ENCODE measurements at places on chromosomes 1 and 21.

DNA sequence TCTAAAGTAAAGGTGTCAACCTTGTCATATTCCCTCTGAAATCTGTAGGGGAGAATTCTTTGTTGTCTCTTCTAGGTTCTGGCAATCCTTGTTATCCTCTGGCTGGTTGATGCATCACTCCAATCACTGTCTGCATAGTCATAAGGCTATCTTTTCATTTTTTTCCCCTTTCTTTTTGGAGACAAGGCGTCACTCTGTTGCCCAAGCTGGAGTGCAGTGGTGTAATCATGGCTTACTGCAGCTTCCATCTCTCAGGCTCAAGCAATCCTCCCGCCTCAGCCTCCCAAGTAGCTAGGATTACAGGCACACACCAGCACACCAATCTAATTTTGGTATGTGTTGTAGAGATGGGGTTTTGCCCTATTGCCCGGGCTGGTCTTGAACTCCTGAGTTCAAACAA lies 12.9 kb downstream of the DPYD start:
- DNase-seq, result no peak

DNA sequence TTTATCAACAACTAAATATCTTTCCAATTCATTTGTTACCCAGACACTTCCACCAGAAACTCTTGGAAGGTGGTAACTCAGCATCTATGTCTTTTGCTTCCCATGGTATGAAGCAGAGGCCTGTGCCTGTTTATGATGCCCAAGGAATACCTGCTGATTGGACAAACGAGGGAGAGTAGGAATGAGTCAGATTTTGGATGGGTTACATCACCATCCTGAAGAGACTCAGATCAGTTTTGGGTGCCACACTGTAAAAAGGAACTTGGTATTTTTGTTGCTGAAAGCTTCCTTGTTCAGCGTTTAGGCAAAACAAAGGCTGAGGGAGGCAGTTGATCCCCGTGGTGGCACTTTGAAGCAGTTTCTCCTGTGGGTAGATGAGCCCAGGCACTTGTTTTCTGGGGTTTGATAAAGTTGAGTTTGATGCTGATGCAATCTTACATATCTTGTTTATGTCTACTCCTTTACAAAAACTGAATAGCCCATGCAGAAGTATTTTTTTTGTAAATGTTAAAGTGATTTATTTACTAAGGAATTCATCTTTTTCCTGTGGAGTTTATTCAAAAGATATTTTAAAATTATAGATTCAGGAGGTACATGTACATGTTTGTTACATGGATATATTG lies 26.7 kb upstream of the CYP4X1 start:
- DNase-seq, result no peak

DNA sequence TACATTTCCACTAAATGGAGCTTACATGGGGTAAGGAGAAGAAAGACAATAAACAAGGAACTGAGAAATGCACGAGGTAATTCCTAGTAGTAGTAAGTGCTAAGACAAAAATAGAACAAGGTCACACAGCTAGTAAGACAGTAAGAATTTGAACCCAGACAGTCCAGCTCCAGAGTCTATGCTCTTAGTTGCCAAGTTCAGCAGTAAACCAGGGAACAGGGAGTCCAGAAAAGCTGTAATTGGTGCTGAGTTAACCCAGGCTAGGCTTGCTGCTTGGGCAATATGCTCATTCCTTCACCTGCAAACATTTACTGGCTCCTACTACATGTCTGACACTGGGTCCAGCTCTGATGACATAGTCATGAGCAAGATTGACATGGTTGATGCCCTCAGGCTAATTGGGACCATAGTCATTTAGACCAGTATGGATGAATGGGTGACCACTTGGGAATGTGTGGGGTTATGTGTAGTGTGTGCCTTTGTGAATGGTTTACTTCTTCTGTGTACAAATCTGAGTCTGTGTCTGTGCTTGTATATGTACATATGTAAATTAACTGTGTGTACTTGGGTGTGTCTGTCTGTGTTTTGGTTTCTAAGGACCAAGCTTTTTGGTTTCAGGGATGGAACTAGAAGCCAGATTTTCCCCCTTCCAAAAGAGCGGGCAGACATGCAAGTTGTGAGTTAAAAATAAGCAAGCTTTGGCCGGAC lies 2.0 kb downstream of the GPX7 start:
- no peak for DNase-seq

DNA sequence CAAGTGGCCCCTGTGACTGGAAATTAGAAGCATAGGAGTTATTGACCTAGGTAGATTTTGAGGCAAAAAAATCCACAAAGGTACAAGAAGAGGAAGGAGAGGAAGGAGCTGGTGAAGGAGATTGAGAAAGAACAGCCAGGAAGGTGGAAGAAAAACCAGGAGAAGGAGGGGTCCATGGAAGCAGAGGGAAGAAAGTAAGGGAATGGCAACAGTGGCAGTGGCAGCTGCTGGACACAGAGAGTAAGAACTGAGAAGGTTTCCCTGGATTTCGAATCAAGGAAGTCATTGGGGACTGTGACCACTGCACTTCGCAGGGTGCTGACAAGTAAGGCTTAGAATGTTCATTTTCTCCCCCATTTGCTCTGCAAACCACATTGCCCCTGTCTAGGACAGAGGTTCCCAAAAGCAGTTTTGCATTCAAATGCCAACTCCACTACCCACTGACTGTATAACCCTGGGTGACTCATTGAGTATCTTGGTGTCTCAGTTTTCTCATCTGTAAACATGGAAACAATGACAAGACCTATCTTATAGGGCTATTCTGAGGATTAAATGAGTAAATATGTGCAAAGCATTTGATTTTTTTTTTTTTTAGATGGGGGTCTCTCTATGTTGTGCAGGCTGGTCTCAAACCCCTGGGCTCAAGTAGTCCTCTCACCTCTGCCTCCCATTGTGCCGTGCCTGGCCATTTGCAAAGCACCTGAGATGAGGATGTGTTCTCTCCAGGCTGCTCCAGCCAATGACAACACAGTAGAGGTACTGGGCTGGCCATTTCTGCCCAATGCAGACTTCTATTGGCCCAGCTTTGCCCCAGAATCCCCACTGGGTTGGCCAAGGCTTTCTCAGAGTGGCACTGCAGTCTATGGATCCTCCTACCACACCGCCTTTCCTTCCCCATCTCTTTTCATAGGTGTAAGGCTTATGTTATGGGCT lies 9.3 kb upstream of the CAPN2 start:
- no peak for DNase-seq

DNA sequence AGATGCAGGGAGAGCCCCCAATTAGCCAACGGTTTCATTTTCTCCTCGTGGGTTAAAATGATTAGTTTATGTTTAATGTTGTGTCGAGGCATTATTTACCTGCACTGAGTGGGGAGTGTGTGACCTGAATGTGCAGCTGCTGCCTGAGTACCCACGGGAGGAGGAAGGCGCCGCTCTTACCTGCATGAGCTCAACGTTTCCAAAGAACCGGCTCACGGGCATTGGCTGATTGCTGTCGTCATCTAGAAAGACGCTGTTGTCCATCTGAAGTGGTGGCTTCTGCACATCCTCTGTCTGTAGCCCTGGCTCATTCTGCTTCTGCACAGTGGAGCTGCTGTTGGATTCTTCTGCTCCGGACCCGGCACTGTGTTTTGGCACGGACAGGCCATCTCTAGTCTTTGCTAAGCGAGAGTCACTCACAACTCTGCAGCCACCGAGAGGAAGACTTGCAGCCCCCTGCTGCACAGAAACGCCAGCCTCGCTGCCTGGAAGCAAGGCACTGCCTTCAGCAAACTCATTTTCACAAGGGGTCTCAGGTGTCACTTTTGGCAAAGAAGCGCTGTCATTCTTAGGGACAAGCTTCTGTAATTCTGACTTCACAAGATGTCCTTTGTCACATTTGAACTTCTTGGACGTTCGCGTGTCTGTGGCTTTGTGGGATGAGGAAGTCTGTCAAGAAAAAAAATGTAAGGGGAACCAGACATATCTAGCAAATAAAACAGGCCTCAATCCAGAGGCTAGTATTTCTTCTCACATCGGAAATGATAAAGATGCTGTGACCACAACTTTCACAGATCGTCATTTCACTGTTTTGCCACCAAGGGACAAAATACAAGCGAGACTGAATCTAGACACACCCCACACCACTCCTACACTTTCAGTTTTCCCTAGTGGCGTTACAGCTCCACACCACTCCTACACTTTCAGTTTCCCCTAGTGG lies 9.4 kb downstream of the C1orf174 start:
- no peak for DNase-seq

DNA sequence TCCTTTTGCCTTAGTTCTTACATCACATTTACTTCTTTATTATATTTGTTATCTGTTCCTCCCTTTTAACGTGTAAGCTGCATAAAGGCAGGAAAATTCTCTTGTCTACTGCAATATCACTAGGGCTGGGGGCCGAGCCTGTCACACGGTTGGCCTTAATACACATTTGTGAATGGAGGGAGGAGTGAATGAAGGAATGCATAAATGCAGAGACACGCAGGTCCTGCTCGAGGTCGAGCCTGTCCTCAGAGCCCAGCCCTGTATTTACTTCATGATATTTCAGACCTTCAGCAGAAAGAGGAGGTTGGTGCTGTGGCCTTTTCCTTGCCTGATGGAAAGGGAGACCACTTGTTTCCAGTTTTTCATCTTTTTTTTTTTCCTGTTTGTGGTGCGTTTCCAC lies 671.3 kb downstream of the PTPRU start:
- no peak for DNase-seq

DNA sequence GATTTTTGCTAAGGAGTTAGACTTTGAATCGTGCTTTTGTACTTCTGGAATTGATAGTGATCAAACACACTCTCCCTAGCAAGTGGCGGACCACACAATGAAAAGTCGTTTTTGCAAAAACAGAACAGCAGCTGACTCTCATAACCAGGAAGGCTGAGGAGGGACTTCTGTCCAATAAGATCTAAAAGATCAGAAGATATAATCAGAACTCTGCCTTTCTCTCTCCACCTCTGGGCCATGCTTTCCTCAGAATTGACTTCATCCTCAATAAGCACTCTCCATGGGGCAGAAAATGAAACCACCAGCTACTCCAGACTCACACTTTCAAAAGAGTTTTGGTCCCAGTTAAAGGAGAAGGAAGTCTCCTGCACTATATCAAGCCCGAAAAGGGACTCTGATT lies 55.3 kb upstream of the SAMD13 start:
- DNase-seq, result peak; percentile 53

DNA sequence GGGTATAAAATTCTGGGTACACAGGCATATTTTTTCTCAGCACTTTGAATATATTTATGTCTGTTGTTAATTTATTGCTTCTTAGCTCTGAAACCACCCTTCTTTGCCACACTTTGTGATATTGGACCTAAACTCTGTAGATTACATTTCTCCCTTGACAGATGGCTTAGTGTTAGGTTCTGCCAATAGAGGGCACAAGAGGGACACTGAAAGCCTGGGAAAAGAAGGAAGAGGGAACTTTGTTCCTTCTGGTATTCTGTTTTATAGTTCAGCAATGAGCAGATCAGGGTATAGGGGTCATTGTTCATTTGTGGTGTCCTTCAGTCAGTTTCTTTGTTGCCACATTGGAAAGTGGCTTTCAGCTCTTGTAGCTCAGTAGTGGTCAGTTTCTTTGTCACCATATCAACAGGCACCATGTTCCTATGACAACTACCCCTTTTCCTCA lies 423.5 kb upstream of the PROX1 start:
- peak; percentile 61 for DNase-seq

- DNase-seq, result no peak
Measured at GRCh38 chr1:110005971-110006370, 21.4 kb downstream of the AHCYL1 start.

DNA sequence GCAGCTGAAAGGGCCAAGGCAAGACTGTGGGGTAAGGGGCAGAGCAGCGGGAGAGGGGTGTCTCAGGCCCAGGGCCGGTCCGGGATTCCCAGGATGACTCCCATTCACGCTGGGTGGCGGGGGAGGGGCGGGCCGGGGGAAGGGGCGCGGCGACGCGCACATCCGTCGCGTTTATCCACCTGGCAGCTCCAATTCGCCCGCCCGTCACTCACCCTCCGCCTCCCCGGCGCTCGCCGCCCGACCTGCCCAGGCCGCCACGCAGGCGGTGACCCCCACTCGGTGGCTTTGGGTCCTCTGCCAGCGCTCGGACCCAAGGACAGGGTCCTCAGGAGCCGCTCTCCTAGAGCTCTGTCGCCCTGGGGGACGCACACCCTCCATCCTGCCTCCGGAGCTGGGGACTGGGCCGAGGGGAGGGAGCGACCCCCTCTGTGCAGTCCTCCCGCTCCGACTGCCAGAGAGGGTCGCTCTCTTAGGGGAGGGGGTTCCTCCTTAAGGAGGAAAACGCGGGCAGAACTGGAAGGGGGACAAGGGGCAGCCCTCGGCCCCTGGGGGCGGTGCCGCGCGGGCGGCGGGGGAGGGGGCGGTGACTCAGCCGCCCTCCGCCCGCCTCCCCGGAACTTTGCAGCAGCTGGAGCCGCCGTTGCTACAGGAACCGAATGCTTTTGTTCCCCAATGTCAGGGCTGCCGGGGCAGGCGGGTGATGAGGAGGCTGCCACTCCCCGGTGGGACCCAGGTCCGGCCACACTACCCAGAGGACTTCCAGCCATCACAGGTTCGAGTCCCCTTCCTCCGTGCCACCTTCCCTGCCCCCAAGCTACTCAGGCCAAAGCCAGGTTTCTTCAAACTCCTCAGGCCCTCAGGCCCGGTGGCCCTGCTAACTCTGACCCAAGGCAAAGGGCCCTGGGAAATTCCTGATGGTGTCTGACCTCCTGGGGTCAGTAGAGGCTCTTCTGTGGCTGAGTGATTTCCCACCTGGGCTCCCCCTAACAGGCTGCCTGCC lies 3.4 kb downstream of the ADGRB2 start:
- DNase-seq, result no peak

- no peak for DNase-seq
Measured at GRCh38 chr1:92752719-92753118, 32.2 kb downstream of the EVI5 start.

DNA sequence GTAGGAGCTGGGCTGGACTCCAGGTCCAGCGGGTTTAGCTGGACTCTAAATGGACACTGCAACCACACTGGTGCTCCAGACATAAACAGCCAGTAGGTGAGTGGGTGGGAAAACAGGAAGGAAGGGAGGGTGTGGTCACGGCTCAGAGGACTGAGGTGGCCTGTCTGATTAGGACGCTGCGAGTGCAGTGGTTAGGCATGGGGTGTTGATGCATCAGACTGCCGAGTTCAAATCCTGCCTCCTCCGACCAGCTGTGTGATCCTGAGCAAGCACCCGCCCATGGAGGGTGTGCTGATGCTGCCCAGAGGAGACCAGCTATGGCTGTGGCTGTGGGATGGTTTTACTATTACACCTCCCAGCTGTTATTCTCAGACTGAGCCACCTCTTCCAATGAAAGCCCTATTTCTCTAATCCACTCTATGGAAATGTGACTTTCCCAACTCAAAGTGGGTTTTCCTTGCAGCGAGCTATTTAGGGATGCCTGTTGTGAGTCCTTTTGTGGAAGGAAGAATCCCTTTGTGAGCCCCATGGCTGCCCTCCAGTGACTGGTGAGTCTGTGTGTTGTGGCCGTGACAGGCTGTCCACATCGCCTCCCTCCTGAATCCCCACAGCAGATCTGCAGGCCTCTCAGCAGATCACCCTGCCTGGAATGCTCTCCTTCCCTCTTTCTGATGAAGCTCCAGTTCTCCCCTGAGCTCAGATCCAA lies 56.6 kb upstream of the EDN2 start:
- no peak for DNase-seq

- DNase-seq, result peak; percentile 34
Measured at GRCh38 chr1:108610073-108610472, 50.2 kb downstream of the EEIG2 start.

- no peak for DNase-seq
Measured at GRCh38 chr21:32003411-32003810, 130.6 kb downstream of the HUNK start.
